ENCODE measurements at places on chromosomes 7 and 10. TPM values are rescaled to one million over a fixed set of nuclear protein-coding genes. Genes with fewer than 3 reads are reported as not detected.
A peak's percentile ranks its signal among the peaks of the same experiment; 100 is the strongest.

Gene UBE2D1
- total RNA-seq, result 24.3 TPM

Gene ACHE
- not detected for total RNA-seq

Gene P4HA1
- total RNA-seq, result 165 TPM

Gene SPDYE5
- total RNA-seq, result not detected

Gene SEMA4G
- 0.12 TPM for total RNA-seq

Gene MOGAT3
- not detected for total RNA-seq

Gene PAPOLB
- not detected for total RNA-seq

Gene STAG3
- total RNA-seq, result 8.3 TPM

Gene SPAM1
- not detected for total RNA-seq

- no peak for DNase-seq
These were observed 31.6 kb downstream of the TLX1 start for GRCh38 chr10:101162677-101163076.

- no peak for DNase-seq
These were observed 9.2 kb downstream of the ZNF394 start for GRCh38 chr7:99490878-99491277.

GRCh38 chr10:110368002-110368401, 63.3 kb upstream of the SMNDC1 start:
- DNase-seq, result peak; percentile 49

- no peak for DNase-seq
These were observed 43.0 kb upstream of the SHTN1 start for GRCh38 chr10:117047947-117048346.

GRCh38 chr10:75400771-75401568, 594 bp downstream of the ZNF503 start:
- peak; percentile 60 for DNase-seq

DNA sequence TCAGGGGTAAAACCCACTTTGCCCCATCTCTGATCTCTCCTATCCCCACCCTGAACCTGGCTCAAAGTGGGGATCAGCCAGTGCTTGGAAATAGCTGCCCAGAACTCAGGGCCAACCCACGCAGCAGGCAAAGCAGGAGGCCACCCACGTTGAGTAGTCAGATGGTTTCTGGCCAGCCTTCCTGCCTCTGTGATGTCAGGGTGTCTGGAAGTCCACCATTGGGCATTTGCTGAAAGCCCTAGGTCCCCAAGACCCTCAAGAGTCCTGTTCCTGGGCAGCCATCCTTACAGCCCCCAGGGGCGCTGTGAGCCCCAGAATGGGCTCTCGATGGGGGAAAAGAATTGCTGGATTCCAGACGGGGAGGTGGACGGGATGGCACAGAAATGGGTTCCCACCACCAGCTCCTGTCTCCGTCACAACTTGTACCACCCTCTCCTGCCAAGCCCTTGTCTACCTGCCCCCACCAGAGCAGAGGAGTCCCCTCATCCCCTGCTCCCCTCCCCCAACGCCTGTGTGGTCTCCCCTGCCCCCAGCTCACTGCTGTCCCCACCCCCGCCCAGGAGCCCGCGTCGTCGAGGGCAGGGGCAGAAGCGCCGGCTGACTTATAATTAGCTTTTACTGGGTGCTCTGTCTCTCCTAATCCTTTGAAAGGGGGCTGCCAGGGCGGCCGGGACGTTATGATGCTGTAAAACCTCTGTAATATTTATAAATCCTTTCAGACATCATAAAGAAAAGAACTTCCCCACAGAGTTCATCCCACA, 3.9 kb downstream of the MYL10 start:
- no peak for DNase-seq

GRCh38 chr10:78357141-78358063, 323.7 kb downstream of the RPS24 start:
- DNase-seq, result no peak

GRCh38 chr10:70529848-70530247, 51.3 kb downstream of the PALD1 start:
- DNase-seq, result no peak

DNA sequence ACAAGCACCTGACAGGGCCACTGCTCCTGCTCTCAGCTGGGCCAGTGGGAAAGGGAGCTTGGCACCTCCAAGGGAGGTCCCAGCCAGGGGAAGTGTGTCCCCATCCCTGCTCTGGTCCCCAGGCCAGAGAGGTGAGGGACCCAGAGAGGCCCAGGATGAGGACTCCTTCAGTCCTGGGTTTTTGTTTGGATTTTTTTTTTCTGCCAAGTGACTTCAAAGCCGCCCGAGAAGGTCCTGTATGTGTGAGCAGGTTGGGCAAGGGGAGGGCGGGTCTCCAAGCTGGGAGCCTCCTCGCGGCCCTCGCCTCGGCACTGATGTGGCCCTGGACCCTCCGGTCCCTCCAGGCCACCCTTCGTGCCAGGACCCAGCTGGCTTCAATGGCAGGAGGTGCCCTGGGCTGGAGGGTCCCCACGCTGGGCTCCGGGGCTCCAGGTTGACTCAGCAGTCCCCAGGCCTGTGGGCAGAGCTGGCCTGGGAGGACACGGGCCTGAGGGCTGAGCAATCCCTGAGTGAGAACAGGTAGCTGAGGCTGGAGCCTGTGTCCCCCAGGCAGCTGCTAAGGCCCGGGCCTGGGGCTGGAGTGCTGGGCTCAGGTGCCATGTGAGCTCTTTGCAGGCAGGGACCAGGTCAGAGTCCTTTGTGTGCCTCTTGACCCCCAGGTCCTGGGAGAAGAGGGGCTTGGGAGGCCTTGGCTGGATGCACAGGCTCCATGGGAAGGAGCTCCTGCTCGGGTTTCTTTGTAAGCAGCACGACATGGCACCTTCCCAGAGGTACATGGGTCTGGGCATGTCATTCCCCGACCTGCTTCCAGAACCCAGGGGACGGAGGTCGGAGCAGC, 140.6 kb downstream of the FAM53B start:
- DNase-seq, result no peak

DNA sequence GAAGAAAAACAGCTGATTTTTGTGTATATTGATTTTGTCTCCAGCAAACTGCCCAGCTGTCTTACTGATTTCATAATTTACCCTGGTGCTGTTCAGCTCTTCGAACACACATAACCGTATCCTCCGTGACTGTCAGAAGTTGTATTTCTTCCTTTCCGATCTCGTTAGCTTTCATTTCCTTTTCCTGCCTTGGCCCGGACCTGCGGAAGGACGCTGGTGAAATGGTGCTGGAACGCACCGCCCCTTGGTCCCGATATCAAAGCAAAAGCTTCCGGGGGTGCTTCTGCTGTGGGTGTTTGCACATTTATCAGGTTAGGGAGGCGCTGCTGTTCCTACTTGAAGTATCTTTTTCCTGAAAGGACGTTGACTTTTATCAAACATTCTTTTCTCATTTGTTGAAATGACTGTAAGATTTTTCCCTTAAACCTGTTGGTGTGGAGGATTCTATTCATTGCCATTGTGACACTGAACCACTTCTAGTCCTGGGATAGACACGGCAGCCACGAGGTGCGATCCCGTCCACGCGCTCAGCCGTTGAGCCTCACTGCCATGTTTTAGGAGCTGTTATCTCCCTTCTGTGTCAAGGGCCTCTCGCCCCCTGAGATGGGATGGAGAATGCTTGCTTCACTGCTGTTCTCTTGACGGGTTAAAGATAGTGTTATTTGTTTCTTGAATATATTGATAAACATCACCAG, 72.6 kb downstream of the FOXL3 start:
- DNase-seq, result no peak

DNA sequence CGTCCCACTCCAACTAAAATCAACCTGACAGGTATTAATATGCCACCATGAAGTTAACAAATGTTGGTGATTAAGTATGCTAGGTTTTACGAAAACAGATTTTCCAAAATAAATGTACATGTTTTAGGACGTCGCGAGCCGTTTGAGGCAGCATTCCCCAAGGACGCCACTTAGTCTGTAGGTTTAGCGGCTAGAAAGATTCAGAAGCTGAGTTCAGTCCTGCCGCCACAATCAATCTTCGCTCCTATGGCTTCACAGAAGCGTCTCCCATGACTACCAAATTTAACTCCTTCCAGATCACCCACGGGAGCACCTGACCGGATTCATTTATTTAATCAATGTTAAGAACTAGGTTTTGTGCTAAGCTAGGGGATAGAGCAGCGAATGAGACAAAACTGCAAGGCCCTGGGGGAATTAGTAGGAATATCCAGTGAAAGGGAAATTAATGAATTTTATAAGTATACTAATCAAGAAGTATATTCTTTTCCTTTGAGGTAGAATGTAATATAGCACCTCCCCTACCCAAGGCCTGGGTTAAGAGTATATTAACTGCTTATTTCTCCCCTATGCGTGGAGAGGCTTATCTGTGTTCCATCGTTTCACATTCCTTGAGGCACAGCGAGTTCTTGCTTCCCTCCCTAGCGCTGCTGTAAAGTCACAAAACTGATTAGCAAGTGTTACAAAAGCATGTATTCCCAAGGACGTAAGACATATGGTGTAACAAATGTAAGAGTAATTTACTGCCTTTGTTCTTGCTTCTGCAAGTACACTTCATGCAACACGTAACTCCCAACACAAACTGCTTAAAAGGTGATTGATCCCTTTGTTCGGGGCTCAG, 994 bp upstream of the CYP51A1 start:
- DNase-seq, result peak; percentile 16

DNA sequence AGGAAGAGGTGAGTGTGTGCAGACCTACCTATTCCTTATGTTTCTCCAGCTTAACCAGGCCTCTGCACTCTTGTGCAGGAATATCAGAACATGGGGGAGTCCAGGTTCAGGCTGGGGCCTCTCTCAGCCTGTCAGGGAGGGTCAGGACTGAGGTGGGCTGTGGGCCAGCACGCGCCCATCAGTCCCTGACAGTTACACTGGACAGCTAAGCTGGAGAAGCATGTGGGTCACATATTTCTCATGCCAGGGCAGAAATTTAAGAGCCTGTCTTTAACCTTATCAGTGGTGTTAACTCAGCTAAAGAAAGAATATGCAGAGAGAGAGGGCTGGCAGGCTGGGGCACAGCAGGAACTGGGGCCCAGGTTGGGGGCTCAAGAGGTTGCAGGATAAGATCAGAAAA, 8.7 kb upstream of the POLD2 start:
- DNase-seq, result no peak

DNA sequence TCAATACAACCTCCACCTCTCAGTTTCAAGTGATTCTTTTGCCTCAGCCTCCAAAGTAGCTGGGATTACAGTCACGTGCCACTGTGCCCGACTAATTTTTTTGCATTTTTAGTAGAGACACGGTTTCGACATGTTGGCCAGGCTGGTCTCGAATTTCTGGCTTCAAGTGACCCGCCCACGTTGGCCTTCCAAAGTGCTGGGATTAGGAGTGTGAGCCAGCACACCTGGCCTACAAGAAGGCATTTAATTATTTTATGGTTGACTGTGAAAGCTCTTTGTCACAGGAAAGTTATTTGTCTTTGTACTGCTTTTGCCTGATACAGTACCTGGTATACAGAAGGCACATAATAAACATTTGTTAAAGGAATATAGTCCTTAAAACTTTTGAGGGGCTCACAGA, 12.9 kb downstream of the MYOZ1 start:
- DNase-seq, result no peak

- DNase-seq, result no peak
These were observed 139.8 kb downstream of the CELF2 start for GRCh38 chr10:11157292-11158076.

DNA sequence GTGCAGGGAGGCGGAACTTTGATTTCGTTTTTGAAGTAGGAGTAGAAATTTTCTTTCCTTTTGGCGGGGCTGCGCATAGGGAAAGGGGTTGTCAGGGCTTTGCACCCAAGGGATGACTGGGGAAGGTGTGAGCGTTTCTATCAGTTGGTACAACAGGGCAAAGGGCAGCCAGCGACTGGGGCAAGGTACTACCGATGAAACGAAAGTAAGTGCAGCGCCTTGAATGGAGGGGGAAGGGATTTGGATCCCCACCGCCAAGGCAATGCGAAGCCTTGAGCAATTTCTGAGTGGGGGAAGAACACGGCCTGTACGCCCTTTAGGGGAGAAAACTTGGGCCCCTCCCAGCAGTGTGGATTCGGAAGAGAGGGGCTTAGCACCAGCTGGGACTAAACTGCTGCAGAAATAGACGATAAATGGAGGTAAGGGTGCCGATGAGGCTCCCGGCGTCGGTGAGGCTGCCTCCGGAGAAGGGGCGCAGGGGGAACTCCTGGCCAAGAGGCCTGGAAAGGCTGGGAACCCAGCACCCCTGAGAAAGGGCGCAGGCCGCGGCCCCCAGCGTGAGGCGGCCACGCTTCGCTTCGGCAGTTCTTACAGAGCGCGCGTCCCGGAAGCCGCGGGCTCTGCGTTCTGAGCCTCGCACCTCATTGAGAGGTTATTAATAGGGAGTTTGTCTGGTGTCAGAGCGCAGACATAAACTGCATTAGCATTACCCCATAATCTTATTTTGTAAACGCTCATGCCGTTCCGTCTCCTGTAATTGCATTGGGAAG, 10.0 kb upstream of the TLX1 start:
- no peak for DNase-seq

DNA sequence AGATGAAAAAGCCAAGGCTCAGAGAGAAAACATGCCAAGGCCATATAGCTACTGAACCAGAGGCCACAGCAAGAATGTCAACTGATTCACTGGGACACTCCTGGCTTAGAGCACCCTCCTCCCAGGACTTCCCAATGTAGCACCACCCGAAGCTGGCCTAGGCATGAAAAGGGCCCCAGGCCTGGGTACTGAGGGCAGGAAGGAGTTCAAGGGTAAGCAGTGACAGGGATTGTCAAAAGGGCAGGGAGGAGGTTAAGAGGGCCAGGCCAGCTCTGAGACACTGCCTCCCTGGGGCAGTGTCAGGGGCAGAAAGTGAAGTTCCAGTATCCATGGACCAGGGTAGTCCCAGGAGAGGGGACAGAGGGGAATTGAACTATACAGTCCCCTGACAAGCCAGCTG, 57.8 kb downstream of the FRMPD2 start:
- no peak for DNase-seq

GRCh38 chr10:71995449-71995848, 31.3 kb downstream of the CHST3 start:
- DNase-seq, result no peak

DNA sequence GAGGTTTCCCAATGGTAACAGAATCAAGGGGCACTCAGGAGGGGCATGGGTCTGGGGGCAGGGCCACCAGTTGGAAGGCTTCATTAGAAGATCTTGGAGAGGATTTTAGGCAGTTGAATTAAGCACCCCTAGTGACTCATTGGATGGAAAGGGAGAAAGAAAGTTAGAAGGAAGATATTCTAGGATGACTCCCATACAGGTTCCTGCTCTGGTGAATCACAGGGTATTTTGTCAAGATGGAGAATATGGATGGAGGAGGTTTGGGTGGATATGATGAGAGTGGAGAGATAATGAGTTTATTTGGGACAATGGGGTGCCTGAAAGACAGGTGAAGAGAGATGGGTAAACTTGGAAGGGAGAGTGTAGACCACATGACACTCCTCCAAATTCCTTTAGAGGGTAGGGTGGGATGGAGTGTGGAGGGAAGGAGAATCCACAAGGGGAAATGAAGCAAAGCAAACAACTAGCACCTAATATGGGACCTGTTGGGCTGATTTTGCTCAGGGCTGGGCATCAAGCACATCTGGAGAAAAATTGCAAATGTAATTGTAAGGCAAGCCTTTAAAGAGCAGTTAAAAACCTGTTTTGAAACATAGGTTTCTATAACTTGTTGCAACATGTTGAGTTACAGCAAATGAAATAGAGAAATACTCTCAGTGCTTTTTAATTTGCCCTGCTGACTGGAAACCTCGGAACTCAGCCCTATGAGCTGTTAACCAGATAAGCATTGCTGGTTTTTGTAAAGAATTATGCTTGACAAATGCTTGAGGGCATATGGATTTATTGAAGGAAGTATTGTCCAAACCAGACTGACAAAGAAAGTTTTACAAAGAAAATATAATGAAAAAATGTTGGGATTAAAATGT, 2.9 kb upstream of the ENTPD7 start:
- peak; percentile 19 for DNase-seq
